Cardiac muscle cell (in vitro differentiated cells and primary cell): ENCODE measurements at places on chromosomes 12 and 14.

DNA sequence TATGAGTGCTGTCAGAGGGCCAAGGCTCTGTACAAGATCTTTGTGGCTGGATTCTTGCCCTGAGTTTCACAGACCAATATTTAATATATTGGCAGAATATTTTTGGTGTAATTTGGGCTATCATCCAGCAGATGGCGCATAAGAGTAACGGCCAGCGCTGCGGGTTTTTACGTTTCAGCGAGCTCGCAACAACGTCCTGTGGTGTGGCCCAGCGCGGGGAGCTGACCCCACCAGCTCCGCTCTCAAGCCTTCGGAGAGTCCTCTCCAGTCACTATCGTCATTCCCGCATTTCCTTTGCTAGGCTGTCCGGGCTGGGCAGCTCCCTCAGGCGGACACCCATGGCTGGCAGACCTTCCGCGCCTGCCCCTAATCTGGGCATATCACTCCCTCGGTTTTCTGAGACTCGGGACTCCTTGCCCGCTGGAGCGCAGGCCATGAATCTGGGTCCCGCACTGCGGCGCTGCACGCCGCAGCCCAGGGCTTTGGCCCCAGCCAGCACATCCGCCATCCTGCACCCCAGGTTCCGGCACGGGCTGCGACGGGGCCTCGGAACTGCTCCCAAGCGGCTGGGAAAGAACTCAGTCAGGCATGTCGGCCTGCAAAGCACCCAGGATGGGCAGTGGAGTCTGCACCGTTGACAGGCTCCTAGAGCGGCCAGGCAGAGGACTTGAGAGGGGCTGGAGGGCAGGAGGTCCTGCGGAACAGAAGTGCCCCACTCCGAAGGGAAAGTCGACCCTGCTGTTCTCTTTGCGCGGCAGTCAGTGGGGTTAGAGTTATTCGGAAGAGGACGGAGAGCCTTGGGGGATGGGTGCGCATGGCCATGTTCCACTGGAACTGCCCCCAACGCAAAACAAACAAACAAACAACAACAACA lies 18.4 kb downstream of the OLR1 start:
- DNase-seq = peak; percentile 79

DNA sequence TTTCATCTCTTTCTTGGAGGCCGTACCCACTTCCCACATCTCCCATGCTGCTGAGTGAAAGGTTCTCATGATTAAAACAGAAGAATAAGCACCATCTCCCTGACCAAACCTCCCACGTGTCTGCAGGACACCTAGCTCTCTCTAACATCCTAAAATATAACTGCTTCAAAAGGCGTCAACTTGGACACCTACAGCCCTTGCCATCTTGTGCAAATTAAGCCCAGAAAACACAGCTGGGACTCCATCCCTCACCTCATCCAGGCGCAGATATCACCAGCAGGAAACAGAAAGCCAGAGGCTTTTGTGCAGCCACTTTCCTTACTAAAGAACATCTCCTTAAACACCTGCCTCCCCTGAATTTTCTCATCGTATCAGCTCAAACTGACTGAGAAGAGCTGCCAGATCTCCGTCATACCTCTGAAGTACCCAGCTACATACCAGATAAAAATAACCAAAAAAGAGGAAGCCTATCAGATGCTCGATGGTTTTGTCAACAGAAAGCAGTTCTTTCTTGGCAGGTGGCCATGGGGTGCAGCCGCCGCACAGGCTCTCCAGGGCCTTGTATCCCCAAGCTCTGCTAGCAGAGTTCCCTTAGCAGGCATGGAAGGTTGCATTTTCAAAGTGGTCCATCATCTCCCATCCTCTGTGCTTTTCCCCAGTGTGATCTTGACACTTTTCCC lies 28.8 kb downstream of the MAP3K9 start:
- DNase-seq = no peak

GRCh38 chr14:92969430-92969829 lies 46.5 kb downstream of the CHGA start:
- no peak for DNase-seq

DNA sequence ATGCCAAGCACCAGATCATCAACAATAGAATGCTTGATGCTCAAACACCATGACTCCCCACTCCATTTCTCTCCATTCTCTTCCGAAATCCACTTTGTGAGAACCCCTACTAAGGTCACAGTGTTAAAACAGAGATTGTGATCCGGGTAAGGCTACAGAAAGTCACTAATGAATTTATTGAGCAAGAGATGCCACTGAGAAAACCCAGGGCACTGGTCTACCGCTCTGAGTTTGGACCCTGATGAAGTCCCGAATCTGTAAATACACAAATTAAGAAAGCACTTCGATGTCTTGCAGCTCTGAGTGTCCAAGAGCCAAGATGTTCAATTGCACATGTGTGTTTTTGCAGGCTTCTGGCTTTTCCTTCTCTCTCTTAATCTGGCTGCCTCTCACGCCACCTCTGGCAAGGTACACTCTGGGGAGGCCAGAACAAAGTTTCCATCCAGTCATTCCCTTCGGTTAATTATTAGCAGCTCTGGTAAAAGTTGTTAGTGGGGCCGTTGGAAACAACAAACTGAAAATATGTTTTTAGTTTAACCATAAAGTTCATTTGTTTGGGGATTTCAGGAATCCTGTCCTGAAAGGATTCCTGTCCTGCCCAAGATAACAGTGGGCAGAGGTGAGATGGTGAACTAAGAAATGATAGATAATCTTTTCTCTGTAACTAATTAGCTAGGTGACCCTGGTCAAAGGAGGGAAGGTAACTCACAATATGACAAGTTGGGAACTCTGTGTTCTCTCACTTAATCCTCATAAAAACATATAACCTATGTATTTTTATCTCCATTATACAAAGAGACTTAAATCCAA lies 75.4 kb downstream of the BTG1 start:
- no peak for DNase-seq

DNA sequence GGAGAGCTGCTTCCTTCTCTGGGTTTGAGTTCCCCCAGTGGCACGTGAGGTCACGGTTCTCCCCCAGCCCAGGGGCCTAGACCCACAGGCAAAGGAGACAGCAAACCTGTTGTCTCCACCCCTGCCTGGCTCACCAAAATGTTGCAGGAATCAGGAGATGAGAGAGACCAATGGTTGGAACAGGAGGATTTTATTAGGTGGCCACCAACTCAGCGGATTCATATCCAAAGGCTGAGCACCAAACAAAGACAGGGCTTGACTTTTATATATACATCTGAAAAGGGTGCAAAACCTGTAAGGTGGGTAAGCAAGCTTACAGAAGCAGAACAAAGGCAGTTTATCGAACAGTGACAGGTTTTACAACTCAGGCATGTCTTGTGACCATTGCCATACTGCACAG lies 9.2 kb upstream of the ADAM21 start:
- DNase-seq = peak; percentile 6

DNA sequence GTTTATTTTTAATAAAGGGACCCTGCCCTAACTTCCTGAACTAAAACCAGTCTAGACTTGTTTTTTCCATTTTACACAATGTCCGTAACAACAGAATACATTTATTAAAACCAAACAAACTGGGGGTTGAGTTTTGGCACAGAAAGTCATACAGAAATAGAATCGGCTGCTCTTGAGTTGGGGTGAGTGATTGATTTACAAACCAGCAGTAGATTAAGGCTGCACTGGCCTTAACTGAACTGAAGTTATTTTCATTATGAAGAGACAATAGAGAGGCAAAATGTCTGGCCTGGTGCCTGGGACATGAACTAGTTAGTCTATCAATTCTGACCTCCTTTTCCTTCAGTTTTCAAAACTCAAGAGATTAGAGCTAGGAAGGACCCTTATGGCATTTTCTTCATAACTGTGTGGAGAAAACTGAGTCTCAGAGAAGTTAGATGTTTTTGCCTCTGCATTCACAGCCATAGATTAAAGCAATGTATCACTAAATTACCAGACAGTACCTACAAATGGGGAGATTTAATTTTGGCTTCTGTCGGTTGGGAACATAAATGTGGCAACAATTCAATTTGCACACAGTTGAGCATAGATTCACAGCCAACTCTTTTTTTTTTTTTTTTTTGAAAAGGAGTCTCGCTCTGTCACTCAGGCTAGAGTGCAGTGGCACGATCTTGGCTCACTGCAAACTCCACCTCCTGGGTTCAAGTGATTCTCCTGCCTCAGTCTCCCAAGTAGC lies 19.8 kb upstream of the MGP start:
- no peak for DNase-seq

GRCh38 chr12:47876440-47876960 lies 28.3 kb downstream of the VDR start:
- no peak for DNase-seq

DNA sequence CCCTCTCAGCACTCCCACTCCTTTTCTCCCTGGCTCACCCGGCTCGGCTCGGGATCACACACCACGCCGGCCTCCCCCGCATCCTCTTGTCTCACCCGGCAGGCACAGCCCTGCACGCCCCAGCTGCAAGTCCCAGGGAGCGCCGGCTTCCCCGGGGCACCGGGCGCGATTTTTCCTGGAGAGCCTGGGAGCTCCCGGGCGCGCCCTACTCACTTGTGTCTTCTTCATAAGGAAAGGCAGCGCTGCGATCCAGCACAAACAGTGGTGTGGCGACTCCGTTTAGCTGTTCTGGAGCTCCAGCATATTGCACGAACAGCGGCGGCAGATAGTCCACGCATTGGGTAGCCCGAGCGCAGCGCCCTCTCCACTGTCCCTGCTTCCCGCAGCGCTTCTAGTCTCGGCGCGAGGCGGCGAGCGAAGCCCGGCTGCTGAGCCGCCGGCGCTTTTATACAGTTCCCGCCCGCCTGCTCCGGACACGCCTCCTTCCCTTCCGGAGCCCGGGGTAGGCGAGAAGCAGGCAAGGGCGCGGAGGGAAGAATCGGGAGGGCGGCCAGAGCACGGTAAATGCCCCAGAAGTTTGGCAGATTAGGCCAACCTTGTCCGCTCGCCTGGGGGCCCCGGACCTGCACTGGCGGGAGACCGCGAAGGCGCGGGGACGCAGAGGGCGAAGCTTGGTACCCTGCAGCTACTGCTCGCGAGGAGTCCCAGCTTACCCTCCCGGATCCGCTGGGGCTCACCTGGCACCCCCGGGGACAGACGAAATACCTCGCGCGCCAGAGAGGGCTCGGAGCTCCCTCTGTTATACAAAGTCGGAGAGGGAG lies at the start of gene KITLG:
TSS of gene KITLG (minus strand) at position 421 of the 821 bp plus-strand sequence. CDS start at position 228, 193 bp downstream.
- peak; percentile 87 for DNase-seq

DNA sequence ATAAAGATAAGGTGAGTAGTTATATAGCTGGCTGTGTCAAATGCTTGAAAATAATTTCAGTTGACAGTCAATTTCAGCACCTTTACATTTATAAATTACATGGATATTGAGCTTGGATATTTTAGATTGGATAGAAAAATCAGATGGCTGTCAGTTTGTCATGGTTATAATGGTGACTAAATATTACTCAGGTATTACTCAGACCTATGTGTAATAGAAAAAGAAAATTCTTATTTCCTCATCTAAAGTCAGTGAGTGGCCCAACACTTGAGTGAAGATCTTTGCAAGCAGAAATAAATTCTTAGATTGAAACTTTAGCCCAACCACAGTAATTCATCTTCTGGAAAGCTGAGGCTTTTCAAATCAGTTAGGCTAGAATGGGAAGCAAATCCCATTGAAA lies 354.4 kb downstream of the NAV3 start:
- no peak for DNase-seq

GRCh38 chr12:108905725-108906124 lies 25.8 kb downstream of the DAO start:
- DNase-seq = no peak

GRCh38 chr12:79046021-79046420 lies 181.4 kb downstream of the SYT1 start:
- DNase-seq = no peak

DNA sequence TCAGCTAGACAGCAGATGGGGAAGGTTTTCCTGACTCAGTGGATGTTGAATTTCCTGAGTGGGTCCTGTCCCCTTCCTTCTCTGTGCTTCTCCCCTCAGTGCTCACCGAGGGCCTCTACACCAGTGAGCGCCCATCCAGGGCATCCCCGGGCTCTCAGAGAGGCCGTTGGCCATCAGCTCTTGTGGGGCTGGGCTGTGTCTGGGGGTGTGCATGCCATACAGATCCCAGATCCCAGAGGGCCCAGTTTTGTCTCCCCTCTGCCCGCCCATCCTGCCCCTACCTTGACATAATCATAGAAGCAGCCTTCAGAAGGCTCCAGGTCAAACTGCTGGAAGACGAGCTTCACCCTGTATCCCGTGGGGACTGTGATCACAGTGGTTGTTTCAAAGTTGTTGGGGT lies 1.1 kb downstream of the C1R start:
- no peak for DNase-seq

DNA sequence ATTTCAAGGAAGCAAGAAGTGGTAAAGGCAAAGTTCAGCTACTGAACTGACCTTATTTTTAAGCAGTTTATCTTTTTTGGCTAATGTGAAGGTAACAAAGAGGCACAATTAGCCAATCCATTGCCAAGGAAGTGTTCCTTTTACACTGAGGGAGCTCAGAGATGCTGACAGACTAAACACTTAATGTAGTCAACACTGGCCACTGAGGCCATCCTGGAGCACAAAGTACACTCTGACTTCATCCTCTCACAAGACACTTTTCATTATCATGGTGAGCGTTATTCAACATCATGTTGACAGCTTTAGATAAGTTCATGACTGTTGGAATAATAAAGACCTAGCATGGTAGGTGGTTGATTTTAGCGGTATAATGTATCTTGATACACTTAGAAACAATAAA lies 89.9 kb downstream of the ADAMTS20 start:
- DNase-seq = no peak

- DNase-seq = peak; percentile 68
Measured at GRCh38 chr14:61603736-61604135, 91.6 kb upstream of the HIF1A start.

DNA sequence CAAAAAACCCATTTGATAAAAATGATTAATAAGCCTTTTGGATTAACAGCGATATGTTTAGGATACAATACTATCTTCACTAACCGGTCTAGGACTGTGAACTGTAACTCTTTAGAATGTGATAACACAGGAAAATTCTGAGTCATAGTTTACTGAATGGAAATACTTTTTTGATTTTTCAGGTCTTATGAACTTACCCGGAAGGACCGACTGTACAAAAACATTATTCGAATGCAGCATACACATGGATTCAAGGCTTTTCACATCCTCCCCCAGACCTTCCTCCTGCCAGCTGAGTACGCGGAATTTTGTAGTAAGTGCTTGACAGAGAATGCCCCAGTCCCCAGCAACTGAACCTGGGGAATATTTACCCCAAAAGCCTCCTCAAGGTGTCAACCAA lies 29.0 kb downstream of the TTLL5 start:
- DNase-seq = peak; percentile 43

- no peak for DNase-seq
Measured at GRCh38 chr12:100962086-100962712, 167.6 kb downstream of the ANO4 start.

DNA sequence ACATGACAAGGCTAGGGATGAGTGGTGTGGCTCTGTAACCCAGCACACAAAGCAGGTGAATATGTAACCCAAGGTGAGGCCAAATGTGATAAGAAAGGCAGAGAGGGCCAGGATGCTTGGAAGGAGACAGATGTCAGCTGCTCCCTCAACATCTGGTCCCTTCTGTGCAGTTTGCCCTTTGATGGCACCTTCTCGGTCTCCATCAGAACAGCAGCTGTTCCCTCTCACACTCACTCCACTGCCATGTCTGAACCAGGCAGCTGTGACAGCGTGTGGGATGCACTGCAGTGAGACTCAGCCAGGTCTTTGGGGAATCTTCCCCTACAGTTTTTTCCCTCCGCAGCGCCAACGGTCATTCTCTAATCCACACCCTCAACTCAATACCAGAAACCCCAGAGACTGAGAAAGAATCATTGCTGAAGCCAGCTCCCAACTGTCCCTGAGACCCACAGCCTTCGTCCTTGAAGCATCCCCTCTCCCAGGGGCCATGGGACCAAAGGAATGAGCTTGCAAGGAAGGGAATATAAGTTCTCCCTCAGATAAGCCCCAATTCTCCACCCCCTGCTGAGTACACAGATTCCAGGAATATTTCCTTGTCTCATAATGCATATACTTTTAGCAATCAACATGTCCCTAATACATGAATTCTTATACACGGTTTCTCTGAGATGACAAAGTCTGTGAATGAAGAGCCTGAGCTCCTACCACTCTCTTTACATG lies 230.0 kb downstream of the GLT1D1 start:
- no peak for DNase-seq
